Stimulated activated CD4-positive, alpha-beta T cell treated with anti-CD3 and anti-CD28 coated beads, Interleukin-1b, Interleukin-23, amount 100 ng/mL, for 1 hour (primary cell): ENCODE measurements at places on chromosomes 7 and 10.

DNA sequence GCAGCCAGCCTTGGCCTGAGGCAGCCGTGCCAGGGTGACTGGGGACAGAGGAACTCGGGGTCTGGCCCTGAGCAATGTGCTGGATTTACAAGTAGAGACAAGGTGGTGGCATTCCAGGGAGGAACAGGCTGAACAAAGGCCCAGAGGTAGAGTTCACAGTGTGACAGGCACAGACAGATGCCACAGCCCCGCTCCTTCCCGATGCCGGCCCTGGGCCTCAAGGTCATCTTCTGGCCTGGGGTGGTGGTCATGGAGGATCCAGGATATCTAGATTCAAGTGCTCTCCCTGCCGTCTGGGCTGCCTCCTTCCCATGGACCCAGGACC is 68.9 kb upstream of the COL13A1 start:
- no peak for DNase-seq

DNA sequence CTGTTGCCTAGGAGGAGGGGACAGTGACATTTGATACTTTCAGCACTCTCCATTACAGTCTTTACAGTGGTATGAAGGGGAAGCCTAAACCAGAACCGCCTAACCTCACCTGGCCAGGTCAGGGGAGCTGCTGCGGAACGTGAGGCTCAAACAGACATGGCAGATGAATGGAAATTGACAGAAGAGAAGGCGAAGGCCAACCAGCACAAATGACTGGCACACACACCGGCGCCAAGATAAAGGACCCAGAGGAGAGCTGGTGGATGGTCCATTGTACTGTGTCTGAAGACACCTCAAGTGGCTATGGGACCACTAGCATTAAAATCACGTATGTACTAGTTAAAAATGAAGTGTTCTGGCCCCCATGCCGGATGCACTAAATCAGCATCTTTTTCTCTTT is 53.0 kb downstream of the JCAD start:
- no peak for DNase-seq

GRCh38 chr7:101598986-101599771 is 29.9 kb downstream of the MYL10 start:
- DNase-seq: no peak

DNA sequence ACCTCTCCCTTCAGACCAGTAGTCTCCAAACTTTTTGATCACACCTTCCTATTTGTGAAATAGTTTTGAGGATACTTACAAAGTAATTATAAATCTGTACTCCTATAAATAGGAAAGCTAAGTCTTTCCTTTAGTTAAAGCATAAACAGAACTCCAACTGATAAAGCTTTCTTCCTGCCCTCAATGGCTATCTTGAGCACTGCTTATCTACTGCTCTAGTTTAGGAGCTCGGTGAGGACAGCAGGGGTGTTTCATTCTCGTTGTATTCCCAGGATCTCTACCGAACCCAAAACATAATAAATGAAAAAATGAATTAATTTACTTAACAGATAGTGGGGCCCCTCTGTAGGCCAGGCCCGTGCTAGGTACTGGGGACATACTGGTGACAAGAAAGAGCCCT is 17.7 kb downstream of the SORBS1 start:
- no peak for DNase-seq

DNA sequence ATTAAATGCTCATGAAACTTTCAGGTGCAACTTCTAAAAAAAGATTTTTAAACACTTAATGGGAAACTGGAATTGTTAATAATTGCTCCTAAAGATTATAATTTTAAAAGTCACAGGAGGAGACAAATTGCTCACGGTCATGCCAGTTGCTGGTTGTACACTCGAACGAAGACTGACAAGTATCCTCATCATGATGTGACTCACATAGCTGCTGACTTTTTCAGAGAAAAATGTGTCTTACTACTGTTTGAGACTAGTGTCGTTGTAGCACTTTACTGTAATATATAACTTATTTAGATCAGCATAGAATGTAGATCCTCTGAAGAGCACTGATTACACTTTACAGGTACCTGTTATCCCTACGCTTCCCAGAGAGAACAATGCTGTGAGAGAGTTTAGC is 79.3 kb downstream of the ITGB8 start:
- DNase-seq: no peak

- no peak for DNase-seq
Measured at GRCh38 chr10:64394744-64395143, 873.5 kb downstream of the REEP3 start.

DNA sequence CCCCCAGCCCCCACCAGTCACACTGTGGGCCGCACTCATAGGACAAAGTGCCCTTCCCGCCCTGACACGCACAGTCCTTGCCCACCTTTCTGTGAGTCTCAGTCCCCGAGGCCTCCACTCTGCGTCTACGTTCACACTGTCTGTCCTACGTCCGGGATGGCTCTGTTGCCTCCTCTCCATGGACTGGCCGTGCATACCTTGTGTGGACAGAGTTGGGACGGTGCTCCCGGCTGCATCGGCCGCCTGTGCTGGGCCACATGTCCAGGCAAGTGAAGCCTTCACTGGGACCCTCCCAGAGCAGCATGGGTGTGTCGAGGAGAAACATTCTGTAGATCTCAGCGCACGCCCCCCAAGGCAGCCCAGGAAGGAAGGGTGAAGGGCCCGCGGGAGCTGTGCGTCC is 239.0 kb downstream of the MGMT start:
- DNase-seq: no peak

DNA sequence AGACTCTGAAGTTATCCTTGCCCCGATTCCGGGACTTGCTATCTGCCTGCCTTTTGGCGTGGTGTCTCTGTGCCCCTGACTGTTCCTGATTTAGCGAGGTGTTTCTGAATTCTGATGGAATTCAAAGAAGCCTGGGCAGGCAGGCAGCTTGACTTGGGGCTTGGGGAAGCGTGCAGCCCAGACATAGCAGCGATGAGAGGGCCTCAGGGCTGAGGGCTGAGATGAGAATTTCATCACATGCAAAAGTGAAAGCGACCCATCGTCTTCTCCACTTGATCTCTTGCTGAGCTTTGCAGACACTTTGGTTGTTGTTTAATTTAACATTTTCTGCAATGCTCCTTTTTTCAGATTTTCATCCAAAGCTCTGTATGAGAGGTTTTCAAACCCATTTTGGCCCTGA is 57.8 kb downstream of the TCF7L2 start:
- DNase-seq: no peak

GRCh38 chr10:121927841-121928527 is at the start of gene ATE1:
ATE1 (minus strand) TSS chr10:121928031; CDS start chr10:121927949, 82 bp downstream.
- peak; percentile 53 for DNase-seq

DNA sequence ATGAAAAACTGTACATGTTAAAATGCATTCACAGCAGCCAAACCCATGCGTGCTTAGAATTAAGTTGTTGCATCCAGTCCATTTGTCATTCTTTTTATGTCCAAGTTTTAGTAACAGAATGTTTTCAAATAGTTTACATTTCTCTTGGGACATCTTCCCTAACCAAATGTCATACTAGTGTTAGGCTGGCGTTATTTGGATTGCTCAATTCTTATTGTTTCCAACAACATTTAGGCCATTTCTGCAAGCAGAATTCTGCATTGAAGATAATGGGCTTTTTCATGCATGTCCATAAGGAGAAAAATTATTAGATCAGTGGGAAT is 203.0 kb downstream of the HIBADH start:
- no peak for DNase-seq
